ENCODE measurements at places on chromosomes 16 and 17. TPM values are rescaled to one million over a fixed set of nuclear protein-coding genes. Genes with fewer than 3 reads are reported as not detected.

The SGCA gene
- total RNA-seq = 57.5 TPM

The JMJD6 gene
- 23.5 TPM for total RNA-seq

DNA sequence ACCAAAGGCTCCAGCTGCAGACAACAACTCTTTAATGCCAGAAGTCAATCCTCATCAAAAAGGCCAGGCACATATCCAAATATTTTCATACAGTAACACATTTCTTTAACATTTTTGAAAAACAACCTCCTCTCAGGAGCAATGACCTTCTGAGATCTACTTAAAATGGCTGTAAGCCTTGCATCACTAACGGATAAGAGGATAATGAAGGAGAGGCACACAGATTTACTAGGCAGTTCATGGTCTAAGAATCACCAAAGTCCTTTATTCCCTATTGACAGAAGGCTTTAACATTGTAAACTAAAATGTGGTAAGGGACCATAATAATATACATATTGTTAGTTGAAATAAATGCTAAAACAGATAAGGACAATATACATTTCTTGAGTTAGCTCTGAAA lies 114.7 kb downstream of the USP32 start:
- H3K4me1 ChIP-seq = no peaks in the 10 kb centered on the region
- H3K27ac ChIP-seq = no peak overlapping the region
- no peak for DNase-seq
- no peaks in the 10 kb centered on the region for H3K36me3 ChIP-seq
- H3K4me3 ChIP-seq = no peak overlapping the region

DNA sequence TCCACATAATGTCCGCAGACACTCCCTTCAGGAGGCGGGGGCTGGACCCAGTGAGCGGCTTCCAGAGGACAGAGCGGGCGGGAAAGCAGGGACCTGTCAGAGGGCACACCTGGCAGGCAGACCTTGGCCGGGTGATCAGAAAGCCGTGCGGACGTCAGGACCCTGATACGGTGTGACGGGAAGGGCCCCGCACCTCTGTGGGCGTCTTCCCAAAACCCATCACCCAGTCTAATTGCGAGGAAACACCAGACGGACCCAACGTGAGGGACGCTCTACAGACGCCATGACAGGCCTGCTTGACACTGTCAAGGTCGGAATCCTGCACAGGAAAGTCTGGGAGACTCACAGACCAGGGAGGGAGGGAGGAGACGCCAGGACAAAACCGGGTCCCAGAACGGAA lies 8.4 kb downstream of the LMF1 start:
- no peak overlapping the region for H3K27ac ChIP-seq
- no peak for DNase-seq
- H3K4me3 ChIP-seq = no peak overlapping the region
- H3K27me3 ChIP-seq = no peaks in the 10 kb centered on the region
- no peaks in the 10 kb centered on the region for H3K36me3 ChIP-seq
- no peaks in the 10 kb centered on the region for H3K4me1 ChIP-seq

GRCh38 chr16:14003074-14003570 lies 68.0 kb upstream of the MRTFB start:
- H3K4me1 ChIP-seq = peaks cover 29% of the 10 kb centered on the region
- no peaks in the 10 kb centered on the region for H3K36me3 ChIP-seq
- DNase-seq = peak; percentile 51
- H3K27me3 ChIP-seq = no peaks in the 10 kb centered on the region
- H3K4me3 ChIP-seq = no peak overlapping the region

Measured in cardiac muscle cell (in vitro differentiated cells and primary cell).